ENCODE measurements at places on chromosomes 2 and 18. TPM values are rescaled to one million over a fixed set of nuclear protein-coding genes. Genes with fewer than 3 reads are reported as not detected.

GRCh38 chr2:158214431-158214830 is 112.8 kb downstream of the UPP2 start:
- no peak for DNase-seq

GRCh38 chr2:17538844-17539554 is 1.5 kb upstream of the VSNL1 start:
- DNase-seq, result peak; percentile 80

- DNase-seq, result peak; percentile 32
Observed at GRCh38 chr2:238104226-238104690, 4.1 kb downstream of the ESPNL start.

DNA sequence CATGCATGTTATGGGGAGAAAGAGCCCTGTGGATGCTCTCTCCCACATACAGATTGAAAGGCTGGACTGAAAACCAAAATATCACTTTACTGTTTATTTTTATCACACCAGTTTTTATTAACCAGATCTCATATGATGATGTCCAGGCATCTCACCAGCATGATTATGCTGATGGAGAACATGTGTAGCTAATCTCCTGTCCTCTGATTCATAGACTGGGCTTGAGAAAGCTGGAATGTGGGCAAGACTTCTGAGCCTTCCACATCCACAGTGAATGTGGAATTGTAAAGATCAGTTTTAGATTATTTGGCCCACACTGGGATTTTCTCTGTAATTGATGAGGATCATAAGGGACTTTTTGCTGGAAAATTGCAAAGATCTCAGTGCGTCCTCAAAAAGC is 137.9 kb downstream of the ICOS start:
- no peak for DNase-seq

DNA sequence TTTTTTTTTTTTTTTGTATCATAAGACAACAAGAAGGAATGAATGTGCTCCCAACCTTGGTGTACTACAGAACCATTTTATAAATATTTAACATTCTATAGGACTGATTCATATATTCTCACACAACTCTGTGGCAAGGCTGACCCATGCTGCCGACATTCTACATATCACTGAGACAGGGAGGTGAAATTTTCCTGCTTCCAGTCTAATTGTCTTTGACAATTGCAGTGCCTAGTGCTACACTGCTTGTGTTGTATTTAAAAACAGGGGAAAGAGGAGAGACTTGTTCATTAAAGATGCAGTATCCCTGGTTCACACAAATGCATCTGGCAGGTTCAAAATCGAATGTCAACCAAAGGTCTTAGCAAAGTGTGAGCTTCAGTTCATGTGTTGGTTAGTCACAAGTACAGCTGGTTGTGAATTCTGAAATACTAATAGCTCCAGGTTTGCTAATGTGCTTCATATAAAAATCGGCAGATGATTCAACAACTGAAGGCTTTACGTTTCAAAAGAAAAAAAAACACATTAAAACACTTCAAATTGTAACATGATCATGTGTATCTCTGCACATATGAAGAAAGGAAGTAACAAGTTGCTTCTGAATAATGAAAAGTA is 130.8 kb downstream of the FIGN start:
- DNase-seq, result no peak

DNA sequence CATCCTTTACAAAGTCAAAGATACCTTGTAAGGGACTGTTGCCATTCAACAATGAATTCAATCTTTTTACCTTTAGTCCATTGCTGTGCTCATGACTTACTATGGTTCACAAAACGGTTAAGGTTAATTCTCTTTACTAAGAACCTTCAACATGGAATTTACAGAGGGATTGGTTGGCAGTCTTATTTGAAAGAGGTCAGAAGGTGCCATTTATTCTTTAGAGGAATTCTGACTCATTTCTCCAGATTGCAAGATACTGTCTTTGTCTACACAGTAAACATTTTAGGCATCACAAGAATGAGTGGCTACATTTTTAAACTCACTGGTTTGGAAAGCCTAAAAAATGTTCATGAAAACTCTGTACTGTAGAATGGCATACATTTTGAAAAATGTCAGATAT is 17.4 kb downstream of the KCNH7 start:
- no peak for DNase-seq

GRCh38 chr2:182761903-182762302 is 45.8 kb downstream of the DNAJC10 start:
- DNase-seq, result no peak

GRCh38 chr2:48250943-48251342 is 279.0 kb upstream of the STON1 start:
- no peak for DNase-seq

- no peak for DNase-seq
Observed at GRCh38 chr2:217429981-217430500, 570.2 kb upstream of the TNP1 start.

DNA sequence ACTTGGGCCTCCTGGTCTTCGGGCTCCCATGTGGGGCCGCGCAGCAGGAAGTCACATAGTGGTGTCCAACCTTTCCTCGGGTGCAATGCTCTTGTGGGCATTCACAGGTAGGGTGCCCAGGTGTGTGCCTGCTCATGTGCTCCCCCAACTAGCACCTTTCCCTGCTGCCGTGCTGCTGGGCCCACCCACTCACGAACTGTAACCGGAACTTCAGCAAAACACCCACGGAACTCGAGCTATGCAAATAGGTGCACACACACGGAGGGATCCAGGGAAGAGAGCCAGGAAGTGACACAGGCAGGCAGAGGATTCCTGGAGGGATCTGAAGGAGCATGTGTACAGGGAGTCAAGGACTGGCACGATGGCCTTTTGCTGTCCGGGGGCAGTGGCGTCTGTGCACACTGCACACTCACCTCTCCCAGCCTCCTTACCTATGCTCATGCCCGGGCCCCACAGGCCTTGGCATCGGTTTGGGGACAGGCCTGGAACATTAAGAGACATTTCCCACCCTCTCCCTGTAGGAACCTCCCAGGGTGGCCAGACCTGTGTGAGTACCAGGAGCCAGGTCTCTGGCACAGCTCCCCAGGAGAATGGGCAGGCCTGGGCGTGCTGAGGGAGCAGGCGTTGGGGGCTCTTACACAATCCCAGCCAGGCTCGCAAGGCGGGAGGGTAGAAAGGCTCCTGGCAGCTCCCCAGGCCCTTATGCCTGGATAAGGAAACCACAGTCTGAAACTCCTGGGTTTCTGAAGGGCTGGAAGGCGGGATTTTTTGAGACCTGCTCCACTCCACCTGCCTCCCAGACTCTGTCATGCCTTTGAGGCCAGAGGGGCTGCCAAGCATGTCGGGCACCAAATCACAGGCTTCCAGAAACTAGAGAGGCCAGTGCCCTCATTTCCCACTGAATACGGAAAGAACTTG is 6.6 kb upstream of the PTMA start:
- DNase-seq, result peak; percentile 71

DNA sequence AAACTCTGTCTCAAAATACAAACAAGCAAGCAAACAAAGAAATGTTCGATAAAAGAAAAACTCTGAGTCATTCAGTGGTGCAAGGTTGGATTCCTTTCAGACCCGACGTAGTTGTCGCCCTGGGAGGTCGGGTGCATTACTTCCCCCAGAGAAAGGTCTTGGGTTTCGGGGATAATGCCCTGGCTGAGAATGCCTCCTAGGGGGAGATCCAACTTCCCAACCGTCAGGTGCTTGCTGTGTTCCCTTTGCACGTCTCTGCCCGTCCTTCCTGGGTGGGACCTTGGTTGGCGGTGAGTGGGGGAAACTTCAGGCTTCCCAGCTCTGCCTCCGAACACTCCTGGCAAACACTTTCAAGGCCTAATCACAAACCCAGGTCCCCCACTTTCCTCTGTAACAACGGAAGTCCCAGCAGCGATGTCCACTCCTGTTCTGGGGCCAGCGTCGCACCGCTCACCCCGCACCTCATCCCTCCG is 609 bp downstream of the TPGS2 start:
- DNase-seq, result peak; percentile 38

DNA sequence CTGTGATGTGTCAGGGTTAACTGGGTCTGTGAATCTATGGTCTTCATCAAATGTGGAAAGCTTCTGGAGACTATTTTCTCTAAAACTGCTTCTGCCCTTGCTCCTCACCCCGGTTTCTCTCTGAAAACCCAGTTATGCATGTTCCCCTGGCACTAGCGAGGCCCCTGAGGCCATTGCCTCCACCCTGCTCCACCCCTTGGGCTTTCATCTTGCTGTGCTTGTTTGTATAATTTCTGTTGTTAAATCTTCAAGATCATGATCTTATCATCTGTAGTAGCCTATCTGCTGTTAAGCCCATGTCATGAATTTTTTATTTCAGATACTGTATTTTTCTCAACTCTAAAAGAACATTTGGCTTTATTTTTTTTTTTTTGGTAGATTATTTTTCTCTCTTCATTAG is 14.9 kb upstream of the ANO7 start:
- no peak for DNase-seq

DNA sequence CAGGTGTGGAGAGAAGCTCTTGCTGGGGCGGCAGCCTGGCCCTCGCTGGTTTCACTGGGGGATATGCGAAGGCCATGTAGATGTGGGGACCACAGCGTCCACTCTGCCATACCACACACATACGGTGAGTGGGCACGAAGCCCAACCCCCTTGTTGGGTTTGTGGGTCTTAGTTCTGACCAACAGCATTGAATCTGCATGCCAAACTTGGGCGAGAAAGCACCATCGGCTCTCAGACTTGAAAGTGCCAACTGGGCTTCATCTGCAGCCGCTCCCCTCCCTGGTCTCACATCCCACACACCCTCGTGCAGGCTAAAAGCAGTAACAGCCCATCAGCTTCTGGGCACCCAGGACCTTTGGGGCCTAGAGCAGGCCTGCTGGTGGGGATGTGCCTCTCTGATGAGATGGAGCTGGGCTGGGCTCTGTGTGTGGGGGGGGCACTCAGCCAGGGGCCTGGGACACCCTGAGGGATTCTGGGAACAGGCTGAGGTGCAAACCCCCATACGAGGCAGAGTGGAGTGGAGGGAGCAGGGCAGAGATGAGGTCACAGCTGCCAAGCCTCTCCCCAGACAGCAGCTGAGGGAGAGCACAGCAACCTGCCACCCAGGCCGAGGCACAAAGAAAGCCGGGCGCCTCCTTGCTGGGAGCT is 264.4 kb downstream of the TWIST2 start:
- DNase-seq, result no peak

DNA sequence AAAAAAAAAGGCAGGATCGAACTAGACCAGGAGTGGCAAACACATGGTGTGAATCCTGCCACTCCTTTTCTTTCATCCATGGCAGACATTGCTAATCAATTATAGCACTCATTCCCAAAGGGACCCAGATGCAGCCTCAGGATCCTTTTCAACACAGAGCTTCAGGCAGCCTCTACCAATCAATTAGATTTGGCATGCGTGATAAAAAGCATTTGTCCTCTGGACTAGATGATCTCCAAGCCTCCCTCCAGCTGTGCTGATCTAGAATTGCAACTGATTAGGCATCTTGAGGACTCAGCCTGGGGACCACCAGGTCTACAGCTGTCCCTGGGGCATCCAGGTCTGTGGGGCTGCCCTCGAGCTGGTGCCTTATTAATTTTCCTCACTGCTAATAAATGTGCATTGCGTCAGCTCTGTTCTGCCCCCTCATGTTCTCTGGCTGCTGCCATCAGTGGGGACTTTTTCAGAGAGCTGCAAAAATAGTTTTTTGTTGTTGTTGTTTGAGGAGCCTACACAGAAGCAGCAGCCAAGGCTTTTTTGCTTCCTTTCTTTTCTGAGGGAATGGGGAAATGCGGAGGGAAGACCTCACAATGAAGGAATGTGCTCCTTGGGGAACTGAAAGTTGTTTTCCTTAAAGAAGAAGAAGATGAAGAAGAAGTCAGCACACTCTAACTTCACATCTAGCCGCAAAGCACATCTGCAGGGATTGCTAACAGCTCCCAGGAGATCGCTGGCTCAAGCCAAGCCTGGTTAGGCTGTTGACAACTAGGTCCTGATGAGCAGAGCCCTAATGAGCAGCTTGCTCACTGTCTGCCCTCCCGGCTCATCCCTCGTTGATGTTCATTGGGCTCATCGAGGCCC is 8.8 kb upstream of the ATOH8 start:
- peak; percentile 51 for DNase-seq

GRCh38 chr2:42696987-42697386 is 66.9 kb downstream of the OXER1 start:
- no peak for DNase-seq

DNA sequence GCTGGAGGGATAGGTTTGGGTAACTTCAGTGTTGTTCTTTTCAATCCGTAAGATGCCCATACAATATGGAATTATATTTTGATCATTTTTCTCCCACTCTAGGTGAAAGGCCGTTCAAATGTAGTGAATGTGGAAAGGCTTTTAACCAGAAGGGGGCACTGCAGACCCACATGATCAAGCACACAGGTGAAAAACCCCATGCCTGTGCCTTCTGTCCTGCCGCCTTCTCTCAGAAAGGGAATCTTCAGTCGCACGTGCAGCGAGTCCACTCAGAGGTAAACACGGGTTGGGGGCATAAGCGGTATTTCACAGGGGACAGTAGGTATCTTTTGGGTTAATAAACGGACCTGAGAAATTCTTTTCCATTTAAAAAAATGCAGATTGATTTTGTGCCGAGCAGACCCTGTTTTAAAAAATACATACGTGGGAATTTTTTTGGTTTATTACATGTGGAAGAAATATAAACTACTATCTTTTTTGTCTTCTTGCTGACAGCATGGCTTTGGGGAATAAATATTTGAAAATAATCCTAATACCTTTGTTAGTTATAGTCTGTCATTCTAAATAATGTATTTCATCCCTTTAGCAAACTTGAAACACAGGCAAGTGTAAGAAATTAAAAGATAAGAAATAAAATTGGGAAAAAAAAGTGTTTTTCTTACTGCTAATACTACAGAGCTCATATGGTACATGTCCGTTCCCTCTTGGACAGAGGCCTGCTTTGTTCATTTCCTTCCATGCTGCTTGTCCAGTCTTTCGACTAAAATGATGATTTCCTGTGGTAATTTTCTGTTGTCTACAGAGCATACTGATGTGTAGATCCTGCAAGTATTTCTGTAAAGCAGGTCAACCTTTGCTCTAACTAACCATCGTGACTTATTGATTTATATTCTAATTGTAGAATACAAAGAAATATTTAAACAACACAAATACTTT is 53.3 kb downstream of the ZNF236 start:
- peak; percentile 55 for DNase-seq

DNA sequence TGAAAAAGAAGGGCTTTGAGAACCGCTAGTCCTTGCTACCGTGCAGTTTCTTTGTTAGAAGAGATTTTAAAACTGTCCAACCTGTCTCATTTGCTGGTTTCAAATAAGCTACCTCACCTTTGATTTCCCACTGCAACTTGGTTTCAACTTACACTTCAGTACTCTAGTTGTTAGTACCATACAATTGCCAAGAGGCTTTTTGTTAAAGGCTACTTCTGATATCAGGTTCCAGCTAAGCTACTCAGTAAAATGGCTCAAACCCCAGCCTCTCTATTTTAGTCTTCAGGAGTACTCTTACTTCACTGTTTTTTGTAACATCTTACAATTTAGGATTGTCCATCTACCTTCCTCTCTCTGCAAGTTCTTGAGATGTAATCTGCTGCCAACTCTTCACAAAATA is 91.6 kb downstream of the INO80D start:
- DNase-seq, result no peak

Gene CCT4
- 89.7 TPM for total RNA-seq

Gene CCBE1
- 0.78 TPM for total RNA-seq

Gene MAPRE3
- total RNA-seq, result 58.8 TPM

Gene UGT1A8
- not detected for total RNA-seq

Gene DES
- total RNA-seq, result 7,210 TPM

Gene SLC19A3
- total RNA-seq, result 0.29 TPM

Gene GREB1L
- total RNA-seq, result 31.4 TPM
